ENCODE measurements at places on chromosomes 3 and 15. TPM values are rescaled to one million over a fixed set of nuclear protein-coding genes. Genes with fewer than 3 reads are reported as not detected.

DNA sequence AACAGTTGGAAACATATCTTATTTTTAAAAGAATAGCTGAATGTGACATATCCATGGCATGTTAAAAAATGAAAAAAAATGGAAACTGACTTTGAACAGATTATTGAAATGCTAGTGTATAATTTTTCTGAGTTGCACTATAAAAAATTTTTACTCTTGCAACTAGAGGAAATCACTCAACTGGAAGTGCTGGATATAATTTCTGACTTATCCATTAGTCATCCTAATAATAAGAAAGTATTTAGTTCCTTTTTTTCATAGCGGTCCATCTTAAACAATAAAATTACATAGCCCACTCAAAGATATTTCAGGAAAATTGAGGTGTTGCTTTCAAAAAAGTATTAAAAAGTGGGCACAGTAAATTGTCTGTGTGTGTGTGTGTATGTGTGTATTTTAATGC, 80.7 kb downstream of the MBNL1 start:
- no peak for DNase-seq

DNA sequence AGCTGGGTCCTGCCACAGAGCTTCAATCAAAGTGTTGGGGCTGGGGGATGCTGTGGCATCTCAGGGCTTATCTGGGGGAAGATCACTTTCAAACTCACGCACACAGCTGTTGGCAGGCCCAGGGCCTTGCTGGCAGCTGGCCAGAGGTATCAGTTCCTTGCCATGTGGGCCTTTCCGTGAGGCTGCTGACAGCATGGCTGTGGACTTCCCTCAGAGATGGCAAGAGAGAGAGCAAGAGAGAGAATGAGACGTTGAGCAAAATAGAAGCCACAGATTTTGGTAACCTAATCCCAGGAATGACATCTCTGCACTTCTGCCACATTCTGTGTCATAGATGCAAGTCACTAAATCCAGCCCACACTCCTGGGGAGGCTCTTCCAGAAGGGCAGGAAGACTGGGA, 91.0 kb downstream of the TPRG1 start:
- peak; percentile 45 for DNase-seq

The ECT2 gene
- 120 TPM for total RNA-seq

The NTRK3 gene
- total RNA-seq: 0.23 TPM

- DNase-seq: no peak
Observed at GRCh38 chr3:184717399-184717983, 5.6 kb upstream of the MAGEF1 start.

The MORC1 gene
- total RNA-seq: not detected

The CYP8B1 gene
- not detected for total RNA-seq

- no peak for DNase-seq
Observed at GRCh38 chr3:26731843-26732242, 109.3 kb downstream of the LRRC3B start.

DNA sequence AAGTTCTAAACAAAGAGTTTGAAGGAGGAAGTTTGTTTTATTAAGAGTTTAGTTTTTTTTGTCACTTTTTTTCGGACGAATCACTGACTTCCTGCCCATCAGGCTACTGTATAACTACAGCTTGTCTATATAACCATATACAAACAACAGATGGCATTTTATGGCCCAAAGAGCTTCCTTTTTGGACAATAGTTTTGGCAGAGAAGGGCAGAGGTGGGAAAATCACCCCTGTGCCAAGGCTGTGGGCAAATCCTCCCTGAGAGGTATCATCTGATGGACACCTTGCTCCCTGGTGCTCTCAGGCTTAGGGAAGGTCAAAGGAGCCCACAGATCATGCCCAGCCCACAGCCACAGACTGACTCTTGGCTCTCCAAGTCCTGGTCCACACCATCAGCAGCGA, 113.4 kb downstream of the OXNAD1 start:
- no peak for DNase-seq

The PPP4R2 gene
- total RNA-seq: 50.3 TPM

GRCh38 chr3:19428729-19429128, 280.4 kb downstream of the KCNH8 start:
- no peak for DNase-seq

DNA sequence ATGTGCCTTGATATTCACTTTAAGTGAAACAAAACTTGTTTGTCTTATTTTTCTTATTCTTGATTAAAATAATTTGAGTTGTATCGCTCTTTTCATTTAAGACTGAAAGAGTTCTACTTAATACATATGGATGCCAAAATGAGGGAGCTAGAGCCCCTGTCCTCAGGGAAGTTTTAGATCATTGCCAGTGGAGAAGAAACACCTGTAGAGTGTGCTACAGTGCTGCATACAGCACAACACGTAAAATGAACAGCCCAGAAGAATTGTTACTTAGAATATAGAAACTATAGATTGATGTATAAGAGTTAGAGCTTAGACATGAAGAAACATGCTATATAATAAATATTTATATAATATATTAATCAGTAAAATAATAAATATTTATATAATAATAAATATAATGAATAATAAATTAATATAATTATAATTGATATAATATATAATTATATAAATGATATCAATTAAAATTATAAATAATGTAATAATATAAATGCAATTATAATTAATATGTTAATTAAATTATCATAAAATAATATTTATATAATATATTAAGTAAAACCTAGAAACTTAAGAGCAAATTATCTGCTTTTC, 1234.7 kb downstream of the ROBO2 start:
- DNase-seq: no peak

GRCh38 chr3:15110206-15110605, 11.3 kb upstream of the RBSN start:
- DNase-seq: no peak

The ST8SIA2 gene
- 12.7 TPM for total RNA-seq

DNA sequence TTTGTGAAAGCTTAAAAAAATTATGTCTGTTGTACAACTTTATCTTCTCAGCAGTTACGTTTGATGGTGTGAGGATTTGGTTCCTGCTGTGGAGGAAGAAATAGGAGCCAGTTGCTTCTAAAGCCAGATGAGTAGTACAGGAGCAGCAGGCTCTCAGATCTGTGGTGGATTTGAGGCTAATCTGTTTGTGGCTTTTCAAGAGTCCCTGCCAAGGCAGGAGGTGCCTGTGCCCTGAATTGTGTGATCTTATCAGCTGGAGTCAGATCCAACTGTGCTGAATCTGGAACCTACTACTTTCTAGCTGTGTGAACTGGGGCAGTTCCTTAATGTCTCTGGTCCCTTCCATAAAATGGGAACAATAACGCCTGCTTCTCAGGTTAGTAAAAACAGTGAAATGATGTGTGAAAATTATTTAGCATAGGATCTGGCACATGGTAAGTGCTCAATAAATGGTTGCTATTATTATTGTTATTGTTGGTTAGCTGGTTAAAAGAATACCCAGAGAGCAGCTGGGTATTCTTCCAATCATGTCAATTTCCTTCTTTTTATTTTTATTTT, 7.7 kb downstream of the CLDN11 start:
- DNase-seq: no peak

GRCh38 chr3:122496508-122496907, 18.2 kb downstream of the KPNA1 start:
- DNase-seq: no peak

The CTDSPL gene
- 25.6 TPM for total RNA-seq

All from LHCN-M2 (cell line).